ENCODE measurements at places on chromosomes 4 and X.

DNA sequence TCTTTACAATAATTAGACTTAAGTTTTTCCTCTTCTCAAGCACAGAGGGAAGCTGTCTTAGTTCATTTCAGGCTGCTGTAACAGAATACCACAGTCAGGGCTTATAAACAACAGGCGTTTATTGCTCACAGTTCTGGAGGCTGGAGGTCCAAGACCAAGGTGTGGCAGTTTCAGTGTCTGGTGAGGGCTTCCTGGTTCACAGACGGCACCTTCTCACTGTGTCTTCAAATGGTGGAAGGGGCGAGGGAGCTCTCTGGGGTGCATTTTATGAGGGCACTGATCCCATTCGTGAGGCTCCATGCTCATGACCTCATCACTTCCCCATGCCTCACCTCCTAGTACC lies 115.7 kb upstream of the MXRA5 start:
- DNase-seq, result no peak

DNA sequence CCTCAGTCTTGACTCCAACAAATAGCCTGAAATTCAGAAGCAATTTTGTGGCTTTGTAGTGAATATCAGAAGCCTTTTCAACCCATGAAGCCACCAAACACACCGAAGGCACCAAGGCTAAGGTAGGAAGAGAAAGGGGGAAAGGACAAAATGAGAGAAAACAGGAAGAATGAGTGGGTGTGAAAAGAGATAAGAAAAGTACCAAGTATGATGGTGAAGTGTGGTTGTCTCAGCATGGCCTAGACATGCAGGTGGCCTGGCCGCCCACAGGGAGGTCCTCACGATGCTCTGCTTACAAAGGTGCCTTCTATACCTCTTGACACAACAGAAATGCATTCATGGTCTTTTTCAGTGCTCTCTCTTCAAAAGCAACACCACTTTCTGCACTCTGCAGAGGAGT lies 34.9 kb downstream of the ACSL1 start:
- no peak for DNase-seq

DNA sequence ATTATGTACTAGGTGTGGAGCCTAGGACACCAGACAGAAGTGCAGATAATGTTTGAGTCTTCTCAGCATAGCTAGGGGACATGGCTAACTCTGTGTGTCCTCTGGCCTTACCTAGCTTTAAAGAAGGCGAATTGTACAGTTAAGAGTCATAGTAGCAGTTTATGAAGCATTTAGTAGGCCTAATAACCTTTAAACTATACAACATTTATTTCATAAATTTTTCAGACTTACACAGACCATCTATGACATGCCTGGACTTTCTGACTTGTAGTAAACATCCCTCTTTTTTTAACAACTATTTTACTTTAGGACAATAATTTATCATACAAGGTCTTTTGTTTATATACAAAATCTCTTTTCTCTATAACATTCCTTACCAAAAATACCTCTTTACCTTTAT lies 37.4 kb downstream of the ETNPPL start:
- DNase-seq, result no peak

DNA sequence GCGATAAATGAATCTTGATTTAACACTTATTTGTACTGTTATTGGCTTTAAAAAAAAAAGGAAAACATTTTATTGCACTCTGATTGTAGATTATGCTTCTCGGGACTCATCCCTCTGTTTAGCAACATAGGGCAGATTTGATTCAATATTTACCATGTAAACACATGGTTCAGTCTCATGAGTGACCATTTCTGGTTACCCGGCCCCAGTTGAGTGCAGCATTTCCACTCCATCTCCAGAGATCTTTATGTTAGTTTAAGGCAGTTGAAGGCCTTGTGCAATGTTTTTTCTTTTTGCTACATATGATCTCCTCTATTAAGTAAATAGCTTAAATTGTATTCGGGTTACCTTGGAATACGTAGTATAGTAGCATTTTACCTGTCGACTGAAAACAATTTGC lies 143.3 kb upstream of the RPS6KA3 start:
- DNase-seq, result no peak

DNA sequence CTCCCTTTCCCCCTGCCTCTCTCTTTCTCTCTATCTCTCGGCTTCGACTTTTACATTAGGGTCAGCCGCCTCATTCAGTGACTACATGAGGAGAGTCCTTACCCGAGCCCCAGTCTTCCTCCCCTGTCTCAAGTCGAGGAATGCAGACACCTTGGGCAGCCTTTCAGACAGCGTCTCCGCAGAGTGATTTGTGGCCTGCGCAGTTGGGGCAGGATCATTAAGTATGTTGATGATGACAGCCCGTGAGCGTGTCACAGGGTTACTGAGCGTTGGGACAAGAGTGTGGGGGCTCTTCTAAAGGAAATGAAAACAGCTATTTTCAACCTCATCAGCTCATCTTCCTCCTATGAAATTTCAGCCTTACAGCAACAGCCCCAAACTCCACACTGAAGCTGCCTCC lies 312.1 kb upstream of the GATB start:
- no peak for DNase-seq

DNA sequence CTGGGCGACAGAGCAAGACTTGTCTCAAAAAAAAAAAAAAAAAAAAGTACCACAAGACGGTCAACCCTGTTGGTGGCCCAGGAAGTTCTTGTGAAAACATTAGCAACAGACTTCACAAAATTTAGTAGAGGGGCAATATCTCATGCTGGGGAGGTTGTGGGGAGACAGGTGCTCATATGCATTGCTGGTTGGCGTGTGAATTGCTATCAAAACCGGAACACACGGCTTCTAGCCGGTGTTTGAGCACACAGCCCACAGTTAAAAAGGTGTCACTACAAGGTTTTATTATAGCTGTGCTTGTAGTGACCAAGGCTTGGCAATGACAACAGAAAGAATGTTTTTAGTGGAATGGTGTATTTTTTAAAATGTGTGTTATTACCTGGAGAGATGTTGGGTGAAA lies 41.8 kb downstream of the SMS start:
- DNase-seq, result no peak

GRCh38 chr4:86178211-86178610 lies 181.6 kb downstream of the MAPK10 start:
- no peak for DNase-seq

DNA sequence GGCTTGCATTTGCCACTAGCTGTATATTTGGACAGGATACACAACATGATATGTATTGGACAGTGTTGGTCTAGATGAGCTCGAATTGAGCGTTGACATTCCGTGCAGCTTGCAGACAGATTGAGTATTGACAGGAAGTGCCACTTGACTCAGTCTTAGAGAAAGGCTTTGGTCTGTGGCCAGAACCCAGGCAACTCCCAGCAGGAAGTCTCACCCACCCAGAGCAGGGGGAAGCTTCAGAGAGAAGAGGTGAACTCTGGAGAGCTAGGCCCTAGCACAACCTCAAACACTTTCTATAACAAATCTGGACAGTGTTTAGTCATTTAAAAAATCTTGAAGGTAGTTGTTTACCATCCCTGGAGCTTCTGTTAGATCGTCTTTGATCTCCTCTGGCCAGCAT lies 280.5 kb downstream of the FBXW7 start:
- no peak for DNase-seq

DNA sequence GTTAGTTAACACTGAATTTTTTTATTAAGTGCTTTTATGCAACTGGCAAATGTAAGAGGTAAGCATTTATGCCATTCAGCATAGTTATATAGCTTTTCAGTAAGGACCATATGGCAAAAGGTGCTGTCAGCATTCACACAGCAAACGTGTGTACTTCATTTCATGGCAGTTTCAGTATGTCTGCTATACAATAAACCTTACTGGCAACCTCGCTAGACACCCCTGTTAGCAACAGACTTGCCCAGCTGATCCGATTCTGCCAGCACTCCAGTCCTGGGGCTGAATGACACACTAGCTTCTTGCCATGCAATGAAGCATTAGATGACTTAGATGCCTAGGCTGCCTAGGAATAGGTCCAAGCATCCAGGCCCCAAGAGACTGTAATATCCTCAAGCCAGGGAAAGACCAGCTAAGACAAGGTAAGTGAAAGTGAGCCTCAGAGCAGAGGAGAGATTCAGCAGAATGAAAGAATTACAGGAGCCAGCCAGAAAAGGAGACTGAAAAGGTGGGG lies 47.3 kb upstream of the DOCK11 start:
- DNase-seq, result no peak

GRCh38 chr4:140726776-140727500 lies 29.2 kb downstream of the TBC1D9 start:
- DNase-seq, result no peak

- DNase-seq, result no peak
Observed at GRCh38 chr4:76108467-76109181, 34.1 kb downstream of the ART3 start.

GRCh38 chr4:67550857-67551256 lies 5.6 kb upstream of the CENPC start:
- DNase-seq, result no peak

- no peak for DNase-seq
Observed at GRCh38 chrX:31165241-31166035, 93.6 kb upstream of the FTHL17 start.

GRCh38 chr4:185275501-185275900 lies 66.1 kb downstream of the SNX25 start:
- DNase-seq, result no peak

DNA sequence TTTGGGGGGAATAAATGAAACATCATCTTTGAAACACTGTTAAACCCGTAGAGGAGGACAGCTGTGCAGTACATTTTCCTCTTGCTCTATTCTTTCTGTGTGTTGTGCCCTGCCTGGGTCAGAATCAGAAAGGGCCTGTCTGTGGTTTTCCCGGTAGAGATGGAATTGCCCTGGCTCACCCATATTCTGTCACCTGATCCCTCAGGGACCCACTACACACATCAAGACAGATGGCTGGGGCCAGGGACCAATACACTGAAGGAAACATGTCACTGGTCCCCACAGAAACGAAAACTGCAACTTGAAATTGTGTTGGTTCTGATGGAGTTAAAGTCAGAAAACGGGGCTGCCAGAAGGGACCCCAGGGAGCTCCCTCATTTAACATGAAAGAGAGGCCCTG lies 114.9 kb downstream of the ZNF827 start:
- no peak for DNase-seq

DNA sequence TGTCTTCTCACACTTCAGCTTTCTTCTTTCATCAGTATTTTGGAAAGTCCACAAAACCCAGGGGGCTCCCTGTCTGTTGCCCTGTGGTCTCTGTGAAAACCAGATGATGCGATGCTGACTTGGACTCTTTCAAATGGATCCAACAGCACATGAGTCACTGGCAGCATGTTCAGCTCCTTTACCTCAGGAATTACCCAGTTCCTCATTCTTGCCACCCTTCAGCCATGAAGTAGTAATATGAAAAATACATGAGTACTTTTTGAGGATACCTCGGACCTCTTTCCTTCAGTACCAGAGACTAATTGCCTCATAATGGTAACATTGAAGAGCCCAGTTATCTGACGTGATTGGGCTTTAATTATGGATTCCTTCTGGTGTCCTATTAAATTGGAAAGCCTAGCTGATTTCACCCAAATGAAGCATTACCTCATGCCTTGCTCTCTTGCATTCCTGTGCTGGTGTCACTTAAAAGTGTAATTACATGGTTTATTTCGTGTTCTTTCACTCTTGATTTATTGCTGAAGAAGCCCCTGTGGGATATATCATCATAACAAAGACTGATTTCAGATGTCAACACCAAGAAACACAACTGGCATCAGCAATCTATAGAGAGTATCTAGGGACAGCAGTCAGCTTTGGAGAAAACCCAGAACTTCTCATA lies 63.4 kb downstream of the NFKB1 start:
- no peak for DNase-seq

- DNase-seq, result no peak
Observed at GRCh38 chr4:11178433-11178832, 250.3 kb downstream of the HS3ST1 start.

DNA sequence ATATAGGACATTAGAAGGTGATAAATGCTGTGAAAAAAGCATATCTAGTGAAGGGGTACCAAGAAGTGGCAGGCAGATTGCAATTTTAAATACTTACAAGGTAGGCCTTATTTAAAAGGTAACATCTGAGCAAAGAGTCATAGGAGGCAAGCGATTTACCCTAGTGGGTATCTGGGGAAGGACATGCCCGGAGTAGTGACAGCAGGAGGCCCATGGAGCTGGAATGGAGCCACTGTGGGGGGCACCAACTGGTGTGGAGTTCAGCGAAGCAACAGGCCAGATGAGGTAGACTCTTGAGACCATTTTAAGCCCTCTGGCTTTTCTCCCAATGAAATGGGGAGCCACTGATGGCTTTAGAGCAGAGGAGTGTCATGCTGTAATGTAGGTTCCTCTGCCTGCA lies 37.3 kb downstream of the SEC24D start:
- no peak for DNase-seq

DNA sequence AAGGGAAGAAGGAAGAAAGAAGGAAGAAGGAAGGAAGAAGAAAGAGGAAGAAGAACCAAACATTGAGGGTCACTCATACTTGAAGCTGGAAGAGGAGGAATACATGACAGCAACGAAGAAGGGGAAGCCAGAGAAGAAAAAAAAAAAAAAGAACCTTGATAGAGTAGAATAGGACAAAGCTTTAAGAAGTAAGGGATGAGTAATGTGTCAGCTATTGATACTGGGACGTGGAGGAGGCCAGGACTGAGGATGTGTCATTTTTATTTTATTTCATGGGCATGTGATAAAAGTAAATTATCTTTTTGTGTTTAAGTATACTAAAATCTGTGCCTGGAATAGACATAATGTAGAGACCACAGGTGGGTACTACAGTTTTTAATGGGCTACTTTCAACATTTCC lies 6.4 kb downstream of the EDA2R start:
- no peak for DNase-seq

DNA sequence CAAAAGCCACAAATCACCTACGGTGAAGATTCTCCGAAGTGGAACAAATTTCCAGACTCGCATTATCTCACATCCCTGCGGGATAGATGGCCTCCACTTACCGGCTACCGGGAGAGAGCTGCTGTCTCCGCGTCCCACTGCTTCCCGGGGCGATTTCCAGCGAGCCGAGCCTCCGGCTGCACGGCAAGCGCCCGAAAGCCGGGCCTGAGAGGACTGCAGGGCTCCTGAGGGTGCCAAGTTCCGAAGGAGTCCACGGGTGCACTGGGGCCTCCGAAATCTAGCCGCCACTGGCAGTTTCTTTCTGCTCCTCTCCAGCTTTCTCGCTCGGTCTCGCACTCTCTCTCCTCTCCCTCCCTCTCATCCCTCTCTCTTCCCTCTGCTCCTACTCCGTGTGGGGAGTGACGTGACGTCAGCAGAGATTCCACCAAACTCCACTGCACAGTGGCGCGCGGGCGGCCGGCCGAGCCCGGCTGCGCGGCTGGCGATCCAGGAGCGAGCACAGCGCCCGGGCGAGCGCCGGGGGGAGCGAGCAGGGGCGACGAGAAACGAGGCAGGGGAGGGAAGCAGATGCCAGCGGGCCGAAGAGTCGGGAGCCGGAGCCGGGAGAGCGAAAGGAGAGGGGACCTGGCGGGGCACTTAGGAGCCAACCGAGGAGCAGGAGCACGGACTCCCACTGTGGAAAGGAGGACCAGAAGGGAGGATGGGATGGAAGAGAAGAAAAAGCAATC lies 14.0 kb upstream of the PITX2 start:
- no peak for DNase-seq

GRCh38 chrX:148322906-148323305 lies 177.5 kb upstream of the AFF2 start:
- DNase-seq, result no peak

DNA sequence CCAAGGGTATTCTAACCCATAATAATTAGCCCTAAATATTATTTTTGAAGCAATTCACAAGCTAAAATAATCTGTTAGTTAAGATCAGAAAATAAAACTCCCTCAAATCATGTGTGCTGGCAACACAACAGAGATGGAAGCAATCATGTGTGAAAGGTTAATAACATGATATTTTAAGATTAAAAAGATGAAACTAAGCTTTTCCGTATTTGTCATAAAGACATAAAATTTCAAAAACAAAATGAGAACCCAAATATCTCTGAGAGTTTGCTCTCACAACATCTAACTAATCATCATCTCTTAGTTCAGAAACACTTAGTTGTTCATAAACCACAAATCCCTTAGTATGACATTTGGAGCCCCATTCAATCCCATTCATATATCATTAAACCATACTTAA lies 749.1 kb downstream of the CCSER1 start:
- DNase-seq, result no peak

Measured in hypothalamus (tissue), 51 donors.